Stimulated activated CD8-positive, alpha-beta memory T cell treated with anti-CD3 and anti-CD28 coated beads, Interleukin-15, amount 100 ng/mL, for 48 hours (primary cell): ENCODE measurements at places on chromosomes 11 and 22.

- DNase-seq, result no peak
Observed at GRCh38 chr11:66183494-66184048, 84.9 kb upstream of the RAB1B start.

DNA sequence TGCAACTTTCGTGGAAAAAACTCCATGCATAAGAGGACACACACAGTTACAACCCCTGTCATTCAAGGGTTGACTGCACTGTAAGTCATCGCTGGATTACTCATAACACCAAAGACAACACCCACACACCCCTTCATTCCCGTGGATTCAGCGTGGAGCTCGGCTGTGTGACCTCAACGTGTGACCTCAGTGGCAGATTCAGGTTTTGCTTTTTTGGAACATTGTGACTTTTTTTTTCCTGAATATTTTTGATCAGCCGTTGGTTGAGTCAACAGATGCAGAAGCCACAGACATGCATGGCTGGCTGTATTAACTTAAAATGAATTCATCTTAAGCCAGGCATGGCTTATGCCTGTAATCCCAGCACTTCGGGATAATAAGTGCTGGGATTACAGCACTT is 19.7 kb upstream of the MUC5AC start:
- DNase-seq, result no peak

- no peak for DNase-seq
Observed at GRCh38 chr22:48436201-48436931, 1391.3 kb downstream of the BRD1 start.

- no peak for DNase-seq
Observed at GRCh38 chr11:10565493-10565892, 3.0 kb downstream of the LYVE1 start.

DNA sequence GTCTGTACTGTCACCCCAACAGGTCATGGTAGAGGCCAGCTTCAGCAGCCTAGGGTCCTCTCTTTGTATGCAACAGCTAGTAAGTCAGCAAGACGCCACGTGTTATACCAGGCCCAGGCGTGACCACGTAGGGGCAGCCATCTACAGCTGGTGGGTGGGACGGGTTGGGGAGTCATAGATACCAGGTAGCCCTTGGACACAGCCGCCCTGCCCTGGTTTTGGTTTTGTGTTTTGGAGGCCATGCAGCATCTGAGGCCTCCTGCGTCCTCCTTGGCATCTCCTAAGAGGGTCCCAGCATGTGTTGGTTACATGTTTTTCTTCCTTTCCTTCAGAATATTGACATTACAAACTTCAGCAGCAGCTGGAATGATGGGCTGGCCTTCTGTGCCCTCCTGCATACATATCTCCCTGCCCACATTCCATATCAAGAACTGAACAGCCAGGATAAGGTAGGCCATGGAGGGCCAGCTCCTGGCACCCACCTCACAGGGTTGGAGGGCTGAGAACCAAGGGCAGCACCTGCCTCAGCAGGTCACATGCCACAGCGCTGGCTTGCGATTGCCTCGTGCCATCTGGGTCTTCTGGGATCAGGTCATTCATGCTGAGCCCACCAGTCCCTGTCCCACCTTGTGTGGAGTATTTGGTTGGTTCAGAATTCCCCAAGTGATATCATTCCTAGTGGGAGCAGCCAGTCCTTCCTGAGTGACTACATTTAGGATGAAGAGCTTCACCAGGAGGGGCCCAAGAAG is 16.0 kb upstream of the ADORA2A start:
- no peak for DNase-seq

DNA sequence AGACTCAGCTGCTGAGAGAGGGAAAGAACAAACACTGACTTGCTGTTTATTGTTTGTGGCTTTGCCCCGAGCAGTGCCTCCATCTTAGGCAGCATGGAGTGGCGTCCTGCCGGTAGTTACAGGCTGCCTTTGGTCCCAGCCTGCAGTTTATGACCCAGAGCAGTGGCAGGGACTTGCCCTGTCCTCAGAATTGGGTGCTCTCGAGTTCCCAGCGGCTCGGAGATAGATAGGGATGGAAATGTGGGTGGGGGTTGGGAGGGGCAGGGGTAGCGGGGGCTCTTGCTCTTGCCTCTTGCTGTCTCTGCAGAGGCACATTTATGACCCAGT is 3.1 kb downstream of the ALX4 start:
- no peak for DNase-seq

DNA sequence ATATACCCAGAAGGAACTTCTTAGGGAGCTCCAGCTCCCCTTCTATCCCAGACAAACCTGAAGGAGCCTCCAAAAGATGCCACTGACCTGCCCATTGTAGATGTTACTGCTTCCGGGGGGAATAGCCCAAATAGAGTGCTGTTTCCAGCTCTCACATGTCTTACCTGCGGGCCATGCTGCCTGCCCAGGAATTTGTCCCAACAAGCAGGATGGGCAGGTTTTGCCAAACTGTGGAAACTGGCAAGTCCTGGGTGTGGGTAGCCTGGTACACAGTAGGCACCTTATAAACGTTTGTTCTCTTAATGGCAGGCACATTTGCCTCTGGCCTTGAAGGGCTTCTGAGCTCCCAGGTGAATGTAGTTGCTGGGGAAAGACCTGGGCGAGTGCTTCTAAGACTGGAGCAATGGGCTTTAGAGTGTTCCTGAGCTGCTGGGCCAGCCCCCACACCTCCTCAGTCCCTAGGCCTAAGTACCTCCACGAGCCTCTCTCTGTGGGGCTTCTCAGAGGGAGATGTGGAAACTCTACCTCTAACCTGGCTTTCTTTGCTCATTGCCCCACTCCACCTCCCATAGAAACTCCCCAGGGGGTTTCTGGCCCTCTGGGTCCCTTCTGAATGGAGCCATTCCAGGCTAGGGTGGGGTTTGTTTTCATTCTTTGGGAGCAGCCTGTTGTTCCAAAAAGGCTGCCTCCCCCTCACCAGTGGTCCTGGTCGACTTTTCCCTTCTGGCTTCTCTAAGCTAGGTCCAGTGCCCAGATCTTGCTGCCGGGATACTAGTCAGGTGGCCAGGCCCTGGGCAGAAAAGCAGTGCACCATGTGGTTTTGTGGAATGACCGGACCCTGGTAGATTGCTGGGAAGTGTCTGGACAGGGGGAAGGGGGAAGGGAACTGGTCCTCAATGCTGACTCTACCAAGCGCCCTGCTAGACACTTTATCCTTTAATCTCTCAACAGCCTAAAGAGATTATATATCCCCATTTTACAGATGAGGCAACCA is 37.2 kb downstream of the LIMK2 start:
- no peak for DNase-seq

- DNase-seq, result no peak
Observed at GRCh38 chr22:44291265-44291664, 21.5 kb downstream of the SHISAL1 start.

DNA sequence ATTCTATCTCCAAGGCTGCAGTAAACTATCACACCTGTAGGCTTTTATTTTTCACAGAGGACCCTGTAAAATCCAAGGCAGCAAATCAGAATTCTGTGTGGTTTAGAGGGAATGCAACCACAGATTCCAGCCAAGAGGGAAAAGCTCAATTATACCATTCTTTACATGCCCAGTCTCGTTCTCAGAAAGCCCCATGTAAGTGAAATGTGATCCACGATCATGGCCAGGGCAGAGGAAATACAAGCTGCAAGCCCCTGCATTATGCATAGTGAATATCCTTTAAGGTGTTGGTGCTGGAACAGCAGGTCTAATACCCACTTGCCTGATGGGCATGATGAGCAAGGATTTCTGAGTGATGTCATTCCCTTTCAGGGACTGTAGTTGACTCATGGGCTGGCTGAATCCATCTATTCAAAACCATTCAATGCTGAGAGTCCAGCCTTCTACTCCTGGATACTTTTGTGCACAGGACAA is 198.7 kb upstream of the MTMR2 start:
- DNase-seq, result no peak

DNA sequence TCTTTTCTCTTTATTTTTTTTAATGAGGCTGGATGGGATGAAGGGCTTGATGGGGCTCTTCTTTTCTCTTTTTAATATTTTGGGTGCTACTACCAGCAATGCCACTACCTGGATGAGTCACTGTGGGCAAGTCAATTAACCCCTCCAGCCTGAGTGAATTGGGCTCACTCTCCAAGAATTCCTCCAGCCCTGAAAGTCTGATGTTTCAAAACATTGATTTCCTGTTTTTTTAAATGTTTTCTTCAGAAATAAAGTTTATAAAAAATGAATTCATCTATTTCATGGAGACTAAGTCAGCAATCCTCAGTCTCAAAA is 812 bp upstream of the OR5A2 start:
- no peak for DNase-seq

- DNase-seq, result no peak
Observed at GRCh38 chr11:2921742-2922493, 7.3 kb downstream of the PHLDA2 start.

- no peak for DNase-seq
Observed at GRCh38 chr11:198236-198806, 5.4 kb downstream of the SCGB1C1 start.

DNA sequence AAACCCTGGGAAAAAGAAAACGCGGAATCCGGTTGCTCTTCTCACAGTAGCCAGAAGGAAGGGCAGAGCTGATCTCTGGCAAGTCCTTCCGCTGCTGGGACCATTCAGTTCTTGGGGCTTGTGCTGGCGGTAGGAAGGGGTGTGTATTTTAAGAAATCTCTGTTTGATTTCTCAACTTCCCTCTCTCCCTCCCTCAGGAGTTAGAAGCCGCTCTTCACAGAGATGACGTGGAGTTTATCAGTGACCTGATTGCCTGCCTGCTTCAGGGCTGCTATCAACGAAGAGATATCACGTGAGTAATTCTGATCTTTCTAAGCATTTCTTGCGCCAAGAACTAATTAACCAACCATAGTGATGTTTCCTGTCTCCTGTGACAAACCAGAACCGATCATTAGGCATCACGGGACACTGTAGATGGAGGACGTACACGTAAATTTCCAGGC is 85.9 kb upstream of the SLC25A18 start:
- DNase-seq, result no peak

GRCh38 chr11:10979529-10979928 is 121.7 kb upstream of the ZBED5 start:
- DNase-seq, result no peak

DNA sequence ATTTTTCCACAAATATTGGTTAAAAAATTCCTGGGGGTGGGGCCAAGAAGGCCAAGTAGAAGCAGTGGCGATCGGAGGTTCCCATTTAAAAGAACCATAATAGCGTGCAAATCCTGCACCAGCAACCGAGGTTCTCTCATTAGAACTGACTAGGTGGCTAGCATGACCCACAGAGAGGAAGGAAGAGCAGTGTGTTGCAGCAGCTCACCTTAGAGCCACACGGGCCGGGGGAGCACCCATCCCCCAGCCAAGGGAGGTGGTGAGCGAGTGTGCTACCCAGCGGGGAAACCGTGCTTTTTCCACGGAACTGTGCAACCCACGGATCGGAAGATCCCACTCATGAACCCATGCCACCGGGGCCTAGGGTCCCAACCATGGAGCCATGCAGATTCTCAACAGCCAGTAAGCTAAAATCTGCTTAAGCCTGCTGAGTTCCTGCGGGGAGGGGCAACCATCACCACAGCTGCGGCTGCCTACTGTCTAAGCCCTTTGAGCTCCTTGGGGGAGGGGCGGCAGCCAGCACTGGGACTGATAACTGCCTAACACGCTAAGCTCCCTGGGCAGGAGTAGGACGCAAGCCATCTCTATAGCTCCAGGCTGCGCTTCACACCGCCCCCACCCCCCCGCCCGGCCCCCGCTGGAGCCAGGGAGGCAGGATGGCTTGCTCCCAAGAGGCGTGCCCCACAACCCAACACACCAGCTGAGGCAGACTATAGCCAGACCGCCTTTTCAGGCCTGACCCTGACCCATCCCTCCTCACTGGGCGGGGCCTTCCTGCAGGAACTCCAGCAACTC is 21.0 kb upstream of the HTATIP2 start:
- DNase-seq, result no peak

GRCh38 chr11:71062199-71062598 is 190.2 kb downstream of the SHANK2 start:
- DNase-seq, result no peak

- no peak for DNase-seq
Observed at GRCh38 chr11:131612533-131612932, 242.1 kb downstream of the NTM start.

- no peak for DNase-seq
Observed at GRCh38 chr11:16454289-16454863, 98.0 kb upstream of the SOX6 start.

DNA sequence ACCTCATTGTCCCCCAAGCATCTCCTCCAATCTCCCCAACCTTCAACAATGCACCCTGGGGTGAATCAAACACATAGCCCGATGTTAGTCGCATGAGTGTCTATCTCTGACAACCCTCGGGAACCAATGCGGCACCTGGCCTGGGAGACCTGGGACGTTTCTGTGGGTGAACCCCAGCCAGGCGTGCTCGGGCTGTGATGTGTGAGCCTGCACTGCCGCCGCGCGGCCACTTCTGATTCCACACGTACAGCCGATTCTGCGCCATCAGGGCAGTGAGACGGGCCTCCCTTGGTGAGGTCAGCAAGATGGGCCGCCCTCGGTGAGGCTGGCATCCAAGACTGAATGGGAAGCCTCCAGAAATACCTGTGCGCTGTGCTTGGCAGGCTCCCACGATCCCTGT is 5.2 kb upstream of the H19 start:
- DNase-seq, result no peak

DNA sequence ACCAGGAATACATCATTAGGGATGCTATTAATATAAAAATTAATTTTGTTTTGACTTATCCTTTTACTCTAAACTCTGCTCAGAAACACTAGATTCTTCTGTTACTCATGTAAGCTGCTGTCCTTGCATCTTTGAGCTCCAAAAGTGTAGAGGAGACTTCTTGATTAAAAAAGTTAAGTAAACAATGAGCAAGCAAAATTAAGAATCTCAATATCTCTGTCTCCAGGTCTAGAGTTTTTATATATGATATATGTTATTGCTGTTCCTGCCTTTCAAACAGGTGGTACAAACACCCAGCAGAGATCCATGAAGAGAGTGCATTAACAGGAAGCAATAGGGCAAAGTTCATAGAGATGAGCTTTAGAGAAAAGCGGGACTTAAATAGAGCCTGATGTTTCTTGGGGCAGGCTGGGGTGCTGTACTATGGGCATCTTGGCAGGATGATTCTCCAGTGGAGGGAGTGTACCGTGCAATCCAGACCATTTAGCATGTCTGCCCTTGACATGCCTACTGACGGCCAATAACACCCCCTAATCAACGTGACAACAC is 6.9 kb downstream of the MAPK1 start:
- no peak for DNase-seq

DNA sequence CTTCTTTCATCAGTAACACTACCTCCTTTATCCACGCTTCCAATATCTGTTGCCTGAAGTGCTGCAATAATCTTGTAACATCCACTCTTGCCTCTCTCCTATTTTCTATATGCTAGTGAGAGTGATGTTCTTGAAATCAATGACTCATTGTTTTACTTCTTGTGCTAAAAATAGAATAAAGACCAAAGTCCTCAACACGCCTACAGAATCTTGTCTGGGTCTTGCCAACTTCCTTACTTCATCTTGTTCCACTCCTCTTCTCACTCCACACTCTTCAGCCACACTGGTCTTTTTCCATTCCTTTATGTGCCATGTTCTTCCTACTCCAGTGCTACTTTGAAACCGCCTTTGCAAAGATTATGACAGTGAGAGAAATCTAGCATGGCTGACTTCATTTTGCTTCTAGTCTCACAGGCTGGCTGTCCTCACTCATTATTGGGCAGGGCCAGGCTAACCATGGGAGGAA is 136.4 kb downstream of the CCDC81 start:
- no peak for DNase-seq

GRCh38 chr11:133266986-133267385 is 265.3 kb downstream of the OPCML start:
- no peak for DNase-seq
